Stimulated activated CD8-positive, alpha-beta memory T cell treated with anti-CD3 and anti-CD28 coated beads, Interleukin-7, amount 100 ng/mL, for 24 hours (primary cell): ENCODE measurements at places on chromosomes 6 and 20.

- no peak for DNase-seq
Measured at GRCh38 chr20:24779131-24779530, 169.9 kb upstream of the CST7 start.

DNA sequence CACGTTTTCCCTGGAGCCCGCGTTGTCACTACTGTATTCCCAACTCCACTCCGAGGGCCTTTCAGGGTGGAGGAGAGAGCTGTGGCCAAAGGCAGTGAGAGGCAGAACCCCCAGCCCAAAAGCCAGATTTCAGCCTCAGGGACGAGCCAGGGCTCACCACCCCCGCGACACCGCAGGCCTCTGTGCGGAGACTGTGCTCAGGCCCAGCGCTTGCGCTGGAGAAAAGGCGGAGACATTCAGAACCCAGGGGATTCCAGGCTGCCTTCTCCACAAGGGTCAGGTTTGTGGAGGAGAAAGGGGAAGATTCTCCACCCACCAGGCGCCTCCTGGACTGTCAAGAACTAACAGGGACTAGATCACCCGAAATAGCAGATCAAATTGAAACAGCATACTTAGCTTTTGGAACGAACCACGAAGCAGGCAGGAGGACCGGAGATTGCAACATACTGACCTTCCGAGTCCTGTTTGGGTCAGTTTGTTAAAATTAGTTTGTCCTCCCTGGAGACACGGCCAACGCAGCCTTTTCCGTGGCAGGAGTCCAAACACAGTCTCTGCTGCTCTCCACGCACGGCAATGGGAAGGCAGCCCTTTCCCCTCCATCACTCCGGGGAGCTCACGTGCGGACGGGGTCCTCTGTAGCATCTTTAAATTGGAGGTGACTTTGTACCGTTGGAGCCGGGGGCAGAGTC lies 14.4 kb downstream of the DLL1 start:
- DNase-seq, result no peak

DNA sequence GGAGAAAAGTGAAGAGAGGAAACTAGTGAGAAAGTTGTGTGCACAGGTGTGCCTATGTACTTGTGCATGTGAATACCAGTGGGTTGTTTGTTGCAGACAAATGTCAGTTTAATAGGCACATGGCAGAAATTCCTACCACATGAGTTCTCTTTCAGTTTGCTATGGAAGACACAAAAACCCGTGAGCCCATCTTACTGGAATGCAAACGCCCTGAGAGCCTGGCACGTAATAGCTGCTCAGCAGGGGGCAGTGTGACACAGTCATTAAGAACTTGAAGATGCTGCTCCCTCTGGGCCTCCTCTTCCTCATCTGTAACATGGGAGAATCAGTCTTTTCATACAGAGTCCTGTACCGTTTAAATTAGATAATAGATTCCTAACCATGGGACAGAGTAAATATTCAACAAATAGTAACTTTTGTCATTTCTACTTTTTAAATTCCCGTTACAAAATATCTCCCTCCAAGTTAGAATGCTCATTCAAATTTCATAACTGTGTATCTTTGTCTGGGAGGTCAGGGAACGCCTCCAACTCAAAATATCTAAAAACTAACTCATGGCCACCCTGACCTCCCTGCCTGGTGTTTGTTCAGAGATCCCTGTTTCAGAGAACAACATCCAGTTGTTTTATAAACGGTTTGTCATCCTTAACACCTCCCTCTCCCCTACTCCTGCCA lies 802.9 kb downstream of the MAFB start:
- DNase-seq, result no peak

GRCh38 chr6:101956961-101957360 lies 563.5 kb downstream of the GRIK2 start:
- DNase-seq, result no peak

- no peak for DNase-seq
Measured at GRCh38 chr6:795046-795685, 102.2 kb upstream of the EXOC2 start.

DNA sequence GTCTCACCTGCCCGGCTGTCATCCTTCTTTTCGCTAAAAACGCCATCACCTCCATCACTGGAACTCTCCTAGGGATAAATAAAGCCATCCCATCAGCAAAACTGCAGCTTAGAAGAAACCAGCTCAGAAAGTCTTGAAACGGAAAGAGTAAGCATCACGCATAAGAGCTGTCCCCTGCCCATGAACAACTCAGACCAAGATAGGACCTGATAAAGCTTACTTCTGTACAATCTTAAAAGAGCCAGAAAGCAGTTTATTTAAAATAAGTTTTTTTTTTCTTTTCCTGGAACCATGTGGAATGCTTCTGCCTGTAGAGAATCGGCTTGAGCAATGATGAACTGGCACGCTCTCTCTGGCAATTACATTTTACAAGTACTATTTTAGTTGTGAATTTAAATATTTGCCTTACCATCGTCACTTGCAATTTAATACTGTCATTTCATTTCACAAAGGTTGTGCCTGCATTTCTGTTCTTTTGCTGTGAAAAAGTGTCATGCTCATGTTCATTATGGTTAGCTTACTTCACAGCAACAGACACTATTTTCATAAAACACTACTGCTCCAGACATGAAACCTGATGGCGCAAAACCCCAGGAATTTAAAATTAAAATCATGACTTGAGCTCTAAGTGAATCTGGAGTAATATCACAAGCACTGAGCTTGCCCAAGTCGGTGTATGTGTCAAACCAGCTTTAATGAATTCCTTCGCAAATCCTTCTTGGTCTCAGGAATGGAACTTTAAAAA lies 59.6 kb upstream of the EMILIN3 start:
- no peak for DNase-seq

- no peak for DNase-seq
Measured at GRCh38 chr20:5877128-5877527, 73.2 kb downstream of the TRMT6 start.

DNA sequence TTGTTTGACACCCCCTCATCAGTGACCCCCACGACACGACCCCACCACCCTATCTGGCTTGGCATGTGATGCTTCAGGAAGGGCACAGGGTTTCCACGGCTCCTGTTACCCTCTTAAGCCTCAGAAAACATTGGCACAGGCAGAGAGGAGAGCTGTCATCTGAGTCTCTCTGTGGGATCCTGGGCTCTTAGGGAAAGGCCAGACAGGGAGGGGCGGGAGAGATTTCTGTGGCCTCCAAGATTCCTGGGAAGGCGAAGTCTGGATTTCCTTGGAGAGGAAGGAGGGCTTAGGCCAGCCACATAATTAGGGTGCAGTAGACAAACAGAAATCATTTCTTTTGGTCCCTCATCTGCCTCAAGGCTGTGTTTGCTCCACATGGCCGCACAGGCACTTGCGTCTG lies 191.6 kb upstream of the SNX9 start:
- DNase-seq, result no peak

- DNase-seq, result no peak
Measured at GRCh38 chr20:846894-847278, 13.4 kb downstream of the FAM110A start.

DNA sequence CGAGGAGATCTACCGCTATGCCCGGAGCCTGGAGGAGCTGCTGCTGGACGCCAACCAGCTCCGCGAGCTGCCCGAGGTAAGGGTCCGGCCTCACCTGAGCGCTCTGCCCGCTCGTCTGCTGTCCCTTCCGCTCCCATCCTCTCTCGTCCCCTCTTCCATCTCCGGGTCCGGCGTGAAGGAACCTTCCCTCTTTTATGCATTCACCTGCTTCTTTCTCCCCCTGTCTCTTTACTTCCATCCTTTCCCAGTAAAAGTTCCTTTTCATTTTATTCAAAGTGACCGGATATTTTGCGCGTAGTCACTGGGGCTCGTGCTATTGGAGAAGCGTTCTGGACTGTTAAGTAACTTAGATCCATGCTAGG lies 516 bp downstream of the LRRC1 start:
- no peak for DNase-seq

DNA sequence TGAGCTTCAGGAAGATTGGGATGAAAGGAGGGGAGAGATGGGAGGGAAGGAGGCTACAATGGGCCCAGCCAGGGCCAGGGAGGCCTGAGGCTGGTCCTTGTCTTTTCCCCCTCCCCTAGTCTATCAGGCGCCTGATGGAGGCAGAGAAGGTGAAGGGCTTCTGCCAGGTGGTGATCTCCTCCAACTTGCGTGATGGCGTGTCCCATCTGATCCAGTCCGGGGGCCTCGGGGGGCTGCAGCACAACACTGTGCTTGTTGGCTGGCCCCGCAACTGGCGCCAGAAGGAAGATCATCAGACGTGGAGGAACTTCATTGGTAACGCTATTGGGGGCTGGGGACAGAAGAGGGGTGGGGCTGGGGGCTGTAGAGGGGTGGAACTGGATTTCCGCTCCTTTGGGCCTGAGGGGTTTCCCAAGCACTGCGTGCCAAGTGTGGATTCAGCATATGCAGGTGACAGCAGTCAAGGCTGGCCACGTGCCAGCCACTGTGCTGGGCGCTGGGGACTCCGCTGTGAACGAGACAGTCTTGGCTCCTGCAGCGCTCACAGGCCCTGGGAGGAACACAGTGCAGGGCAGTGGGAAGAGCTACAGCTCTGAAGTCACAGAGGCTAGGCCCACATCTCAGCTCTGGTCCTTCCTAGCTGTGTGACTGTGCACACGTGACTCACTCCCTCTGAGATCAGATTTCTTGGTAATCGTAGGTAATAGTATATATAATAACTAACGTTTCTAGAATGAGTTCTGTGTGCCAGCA lies 22.7 kb downstream of the SLC12A5 start:
- DNase-seq, result no peak

- no peak for DNase-seq
Measured at GRCh38 chr6:91497770-91498169, 910.9 kb upstream of the MAP3K7 start.
